ENCODE measurements at places on chromosomes 5 and 9.

DNA sequence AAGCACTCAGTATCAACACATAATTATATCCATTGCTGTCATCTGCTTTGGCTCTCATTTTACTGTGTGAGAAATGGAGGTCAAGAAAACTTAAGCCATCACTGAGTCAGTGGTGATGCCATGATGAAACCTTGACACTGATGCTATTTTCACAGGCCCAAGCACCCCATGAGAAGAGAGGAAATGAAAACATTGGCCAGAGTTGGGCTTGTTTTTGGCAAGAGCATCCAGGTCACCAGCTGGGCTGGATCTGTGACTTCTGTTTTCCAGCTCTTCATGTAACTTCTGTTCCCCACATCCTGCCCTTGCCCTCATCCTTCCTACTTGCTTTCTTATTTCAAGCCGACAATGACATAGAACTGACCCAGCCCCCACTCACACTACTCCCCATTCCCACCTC is 10.0 kb downstream of the LCP2 start:
- H3K4me3 ChIP-seq = no peak overlapping the region
- no peak overlapping the region for H3K27ac ChIP-seq
- DNase-seq = no peak
- H3K27me3 ChIP-seq = no peaks in the 10 kb centered on the region

DNA sequence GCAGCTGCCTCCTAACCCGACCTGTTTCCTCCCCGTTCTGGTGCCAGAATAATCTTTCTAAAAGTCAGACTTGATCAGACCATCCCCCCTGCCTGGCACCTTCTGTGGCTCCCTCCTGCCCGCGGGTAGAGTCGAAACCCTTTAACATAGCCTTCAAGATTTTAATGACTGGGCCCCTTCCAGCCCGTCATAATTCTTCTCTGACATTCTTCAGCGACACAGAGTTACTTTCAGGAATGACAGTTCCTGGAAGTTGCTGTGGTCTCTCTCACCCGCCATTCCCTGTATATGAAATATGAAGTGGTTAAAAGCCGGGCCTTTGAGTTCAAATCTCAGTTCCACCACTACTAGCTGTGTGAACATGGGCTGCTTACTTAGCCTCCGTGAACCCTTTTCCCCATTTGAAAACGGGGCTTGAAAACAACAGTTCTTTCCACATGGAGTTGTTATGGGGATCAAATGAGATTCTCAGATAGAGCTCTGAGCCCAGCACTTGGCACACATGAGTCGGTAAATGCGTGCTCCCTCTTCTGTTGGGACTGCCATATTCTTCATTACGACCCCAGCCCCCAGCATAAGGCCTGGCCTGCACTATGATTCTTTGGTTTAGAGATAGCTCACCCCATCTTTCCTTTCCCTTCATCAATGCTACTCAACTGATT is 737 bp downstream of the NANS start:
- peak overlapping the region; percentile 84 for H3K4me3 ChIP-seq
- peaks cover 20% of the 10 kb centered on the region for H3K36me3 ChIP-seq
- H3K27me3 ChIP-seq = no peaks in the 10 kb centered on the region

DNA sequence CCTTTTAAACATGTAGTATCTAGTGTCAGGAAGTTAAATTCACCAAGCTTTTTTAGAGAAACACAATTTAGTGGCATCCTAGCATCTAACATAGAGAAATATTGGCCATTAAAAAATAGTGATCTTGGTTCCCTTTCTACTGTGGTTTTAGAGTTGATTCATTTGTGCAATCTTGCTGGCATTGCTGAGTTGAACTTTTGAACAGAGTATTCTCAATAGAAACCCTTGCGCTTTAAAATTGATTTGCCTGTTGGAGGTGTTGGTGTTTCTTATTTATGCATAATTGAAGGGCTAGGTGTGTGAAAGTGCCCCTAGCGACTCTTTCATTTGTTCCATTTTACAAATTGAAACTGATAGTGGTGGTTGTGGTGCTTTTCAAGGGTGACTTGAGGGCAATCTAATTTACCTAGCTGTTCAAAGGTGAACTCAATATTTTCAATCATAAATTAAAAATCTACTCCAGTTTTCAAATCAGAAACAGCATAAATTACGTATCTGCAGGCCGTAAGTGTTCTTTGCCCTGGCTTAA is 73.0 kb upstream of the MPDZ start:
- no peaks in the 10 kb centered on the region for H3K27me3 ChIP-seq
- no peaks in the 10 kb centered on the region for H3K4me1 ChIP-seq
- no peaks in the 10 kb centered on the region for H3K36me3 ChIP-seq
- DNase-seq = no peak
- no peak overlapping the region for H3K4me3 ChIP-seq

DNA sequence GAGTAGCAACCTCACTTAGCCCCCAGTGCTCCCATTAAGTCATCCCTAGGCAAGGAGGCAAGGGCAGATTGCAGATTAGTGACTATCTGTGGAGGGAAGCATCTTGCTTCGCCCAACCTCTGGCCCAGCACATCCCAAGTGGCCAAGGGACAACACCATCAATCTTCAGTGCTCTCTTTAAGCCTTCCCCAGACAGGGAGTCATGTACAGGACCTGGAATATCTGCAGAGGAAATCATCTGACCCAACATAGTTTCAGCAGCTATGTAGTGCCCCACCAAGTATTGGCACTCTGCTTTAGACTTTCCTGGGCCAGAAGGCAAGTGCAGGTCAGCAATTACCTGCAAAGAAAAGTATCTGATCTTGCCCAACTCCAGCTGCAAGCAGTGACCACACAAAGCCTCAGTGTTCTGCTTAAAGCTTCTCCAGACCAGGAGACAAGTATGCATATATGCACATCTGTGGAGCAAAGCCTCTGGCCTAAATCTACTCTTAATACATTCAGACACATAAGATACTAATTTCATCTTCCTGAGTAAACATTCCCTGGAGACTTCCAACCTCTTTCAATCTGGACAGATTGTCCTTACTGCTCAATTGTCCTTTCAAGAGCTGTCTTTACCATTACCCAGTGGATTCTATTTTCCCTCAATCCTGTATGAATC is 224.8 kb upstream of the VLDLR start:
- no peak for DNase-seq
- no peaks in the 10 kb centered on the region for H3K36me3 ChIP-seq
- H3K4me1 ChIP-seq = no peaks in the 10 kb centered on the region
- H3K27ac ChIP-seq = no peak overlapping the region

DNA sequence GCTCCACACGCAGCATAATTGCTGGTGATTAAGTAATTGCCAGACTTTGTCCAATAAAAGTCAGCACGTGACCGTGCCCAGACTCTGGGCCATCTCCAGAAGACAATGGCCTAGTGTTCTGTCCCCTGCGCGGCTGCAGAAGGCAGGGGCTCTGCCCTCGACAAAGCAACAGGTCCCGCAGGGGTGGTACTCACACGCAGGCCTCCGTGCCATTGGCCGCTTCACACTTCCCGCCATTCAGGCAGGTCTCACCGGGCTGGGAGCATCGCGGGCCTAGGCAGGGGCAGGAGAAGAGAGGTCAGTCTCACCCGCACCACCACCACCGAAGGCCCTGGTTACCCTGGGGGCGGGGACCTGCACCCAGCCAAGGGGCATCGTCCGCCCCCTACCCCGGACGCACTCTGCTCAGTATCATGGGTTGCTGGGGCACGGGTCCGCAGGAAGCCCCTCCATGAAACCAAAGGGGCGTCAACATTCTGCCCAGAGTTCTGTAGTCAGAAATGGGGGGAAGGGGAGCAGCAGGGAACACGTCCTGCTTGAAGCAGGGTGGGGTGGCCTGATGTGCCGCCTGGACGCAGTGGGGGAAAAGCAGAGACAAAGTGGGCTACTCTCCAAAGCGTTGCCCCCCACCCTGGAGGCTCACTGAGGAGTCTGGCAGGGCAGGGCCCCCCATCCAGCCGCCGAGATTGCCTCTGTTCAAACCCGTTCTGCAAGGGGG is 1.9 kb downstream of the NOTCH1 start:
- peak overlapping the region; percentile 86 for H3K4me3 ChIP-seq
- H3K36me3 ChIP-seq = peaks cover 12% of the 10 kb centered on the region
- H3K27ac ChIP-seq = peak overlapping the region; percentile 86
- no peak for DNase-seq
- H3K27me3 ChIP-seq = no peaks in the 10 kb centered on the region

DNA sequence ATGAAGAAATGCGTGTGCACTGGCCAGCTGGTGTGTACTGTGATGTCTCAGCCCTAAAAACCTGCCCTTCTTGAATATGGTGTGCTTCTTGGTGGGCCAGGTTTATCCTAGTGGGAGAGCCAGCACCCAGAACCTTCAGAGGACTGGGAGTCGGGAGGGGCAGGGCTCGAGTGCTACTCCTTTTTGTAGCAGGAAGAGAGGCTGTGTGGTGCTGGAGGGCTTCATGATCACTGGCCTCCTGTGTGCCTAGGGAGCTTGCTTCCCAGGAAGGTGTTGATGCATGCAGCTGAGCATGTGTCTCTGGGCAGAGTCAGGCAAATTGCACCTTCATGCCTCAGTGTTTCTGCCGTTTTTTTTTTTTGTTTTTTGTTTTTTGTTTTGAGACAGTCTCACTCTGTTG is 20.0 kb downstream of the PHF2 start:
- peaks cover 35% of the 10 kb centered on the region for H3K4me1 ChIP-seq
- DNase-seq = peak; percentile 22
- no peaks in the 10 kb centered on the region for H3K36me3 ChIP-seq
- H3K27me3 ChIP-seq = no peaks in the 10 kb centered on the region

- no peak overlapping the region for H3K4me3 ChIP-seq
- peaks cover 59% of the 10 kb centered on the region for H3K36me3 ChIP-seq
Measured at GRCh38 chr5:160044391-160044804, 35.5 kb downstream of the TTC1 start.

GRCh38 chr9:129235931-129236331 is 57.9 kb upstream of the IER5L start:
- H3K27me3 ChIP-seq = no peaks in the 10 kb centered on the region
- DNase-seq = peak; percentile 51
- H3K27ac ChIP-seq = no peak overlapping the region
- H3K36me3 ChIP-seq = no peaks in the 10 kb centered on the region

DNA sequence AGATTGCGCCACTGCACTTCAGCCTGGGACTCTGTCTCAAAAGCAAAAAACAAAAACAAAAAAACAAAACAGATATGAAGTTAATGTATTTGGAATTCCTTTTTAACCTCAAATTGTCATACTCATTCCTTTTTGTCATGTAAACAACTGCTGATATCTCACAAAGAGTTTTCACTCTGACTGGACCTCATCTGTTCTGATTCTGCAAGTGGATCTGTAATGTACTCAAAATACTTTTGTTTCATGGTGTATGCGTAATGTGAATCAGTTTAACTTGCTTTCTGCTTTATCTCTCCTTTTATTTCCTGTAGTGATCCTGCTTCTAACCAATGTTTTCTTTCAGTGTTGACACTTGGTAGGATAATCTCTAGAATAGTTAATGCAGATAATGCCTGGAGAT is 106.7 kb downstream of the FOCAD start:
- H3K27ac ChIP-seq = no peak overlapping the region
- peaks cover 10% of the 10 kb centered on the region for H3K36me3 ChIP-seq
- H3K27me3 ChIP-seq = no peaks in the 10 kb centered on the region
- H3K4me1 ChIP-seq = no peaks in the 10 kb centered on the region

DNA sequence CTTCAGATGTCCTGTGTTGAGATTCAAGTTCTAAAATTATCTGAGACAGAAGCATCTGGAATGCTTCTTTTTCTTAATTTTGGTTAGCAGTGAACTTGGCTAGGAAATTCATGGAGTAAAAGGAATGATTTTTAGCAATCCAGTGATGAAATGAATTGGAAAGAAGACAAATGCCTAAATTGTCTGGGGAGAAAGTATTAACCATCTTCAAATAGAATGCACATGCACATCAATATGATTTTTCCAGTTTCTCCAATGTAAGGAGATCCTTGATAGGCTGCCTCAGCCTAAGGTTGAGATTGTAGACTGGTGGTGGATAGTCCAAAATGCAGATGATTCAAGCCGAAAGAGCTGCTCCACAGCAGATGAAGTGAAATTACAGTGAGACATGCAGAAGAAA is 106.7 kb downstream of the PCSK5 start:
- H3K36me3 ChIP-seq = no peaks in the 10 kb centered on the region
- no peaks in the 10 kb centered on the region for H3K27me3 ChIP-seq
- H3K4me3 ChIP-seq = no peak overlapping the region
- DNase-seq = no peak

GRCh38 chr5:56772767-56773166 is 42.6 kb upstream of the MAP3K1 start:
- H3K4me3 ChIP-seq = no peak overlapping the region
- H3K36me3 ChIP-seq = no peaks in the 10 kb centered on the region
- DNase-seq = no peak
- H3K4me1 ChIP-seq = no peaks in the 10 kb centered on the region

DNA sequence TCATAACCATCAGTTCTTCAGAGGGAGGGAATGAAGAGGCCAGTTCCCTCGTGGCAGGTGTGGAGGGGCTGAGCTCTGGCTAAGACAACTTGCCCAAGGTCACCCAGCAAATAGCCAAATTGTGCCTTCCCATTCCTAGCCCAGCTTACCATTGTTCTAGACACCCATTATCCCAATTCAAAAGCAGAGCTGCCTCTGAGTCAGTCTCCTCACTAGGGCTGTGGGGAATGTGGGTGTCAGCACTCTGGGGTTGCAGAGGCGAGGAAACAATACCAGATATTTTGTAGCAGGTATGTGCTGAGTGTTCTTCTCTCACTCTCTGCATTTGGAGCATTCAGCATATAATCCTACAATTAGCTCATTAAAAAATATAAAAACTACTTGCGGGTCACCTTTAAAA is 270.8 kb downstream of the PSAT1 start:
- H3K4me1 ChIP-seq = no peaks in the 10 kb centered on the region
- H3K27ac ChIP-seq = no peak overlapping the region
- H3K36me3 ChIP-seq = no peaks in the 10 kb centered on the region
- DNase-seq = no peak
- no peaks in the 10 kb centered on the region for H3K27me3 ChIP-seq

- H3K27ac ChIP-seq = no peak overlapping the region
- no peaks in the 10 kb centered on the region for H3K27me3 ChIP-seq
- no peak for DNase-seq
Measured at GRCh38 chr9:73180403-73180802, 28.7 kb downstream of the ANXA1 start.

DNA sequence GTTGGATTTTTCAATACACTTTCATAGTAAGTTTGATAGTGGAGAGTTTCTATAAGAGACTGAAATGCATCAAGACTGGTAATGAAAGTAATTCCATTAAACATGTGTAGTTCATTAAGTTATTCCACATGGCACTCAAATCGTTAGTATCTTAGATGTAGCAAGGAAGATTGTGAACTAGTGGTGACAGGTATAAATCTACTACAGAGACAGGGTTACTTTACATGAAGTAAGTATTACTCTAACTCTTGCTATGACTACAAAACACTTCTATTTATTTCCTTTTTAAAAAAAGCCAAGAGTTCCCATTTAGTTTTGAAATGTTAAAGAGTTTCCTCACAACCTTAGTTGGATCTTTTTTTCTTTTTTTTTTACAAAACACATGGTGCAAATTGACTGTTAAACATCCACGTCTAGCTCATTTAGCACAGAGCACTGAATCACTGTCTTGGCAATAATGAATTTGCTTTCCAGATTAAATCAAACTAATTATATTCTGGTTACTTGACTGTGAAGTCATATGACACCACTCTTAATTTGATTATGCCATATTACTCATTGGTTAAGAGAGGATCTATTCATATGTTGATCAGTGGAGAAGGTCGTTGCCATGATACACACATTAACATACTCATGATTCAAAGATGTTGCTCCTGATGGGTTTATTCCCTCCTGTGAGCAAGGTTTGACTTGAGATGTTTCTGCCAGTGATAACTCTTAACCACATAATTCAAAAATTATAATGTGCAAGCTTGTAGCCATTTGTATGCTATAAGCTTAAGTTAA is 644.8 kb downstream of the EFNA5 start:
- DNase-seq = no peak
- no peaks in the 10 kb centered on the region for H3K4me1 ChIP-seq
- no peaks in the 10 kb centered on the region for H3K36me3 ChIP-seq
- H3K4me3 ChIP-seq = no peak overlapping the region

All from upper lobe of right lung (tissue), 1 donor.